ENCODE measurements at places on chromosomes 11 and 22.

- DNase-seq: no peak
Measured at GRCh38 chr11:86192519-86193257, 51.9 kb upstream of the EED start.

GRCh38 chr11:72236083-72236697 lies 7.8 kb downstream of the PHOX2A start:
- no peak for DNase-seq

DNA sequence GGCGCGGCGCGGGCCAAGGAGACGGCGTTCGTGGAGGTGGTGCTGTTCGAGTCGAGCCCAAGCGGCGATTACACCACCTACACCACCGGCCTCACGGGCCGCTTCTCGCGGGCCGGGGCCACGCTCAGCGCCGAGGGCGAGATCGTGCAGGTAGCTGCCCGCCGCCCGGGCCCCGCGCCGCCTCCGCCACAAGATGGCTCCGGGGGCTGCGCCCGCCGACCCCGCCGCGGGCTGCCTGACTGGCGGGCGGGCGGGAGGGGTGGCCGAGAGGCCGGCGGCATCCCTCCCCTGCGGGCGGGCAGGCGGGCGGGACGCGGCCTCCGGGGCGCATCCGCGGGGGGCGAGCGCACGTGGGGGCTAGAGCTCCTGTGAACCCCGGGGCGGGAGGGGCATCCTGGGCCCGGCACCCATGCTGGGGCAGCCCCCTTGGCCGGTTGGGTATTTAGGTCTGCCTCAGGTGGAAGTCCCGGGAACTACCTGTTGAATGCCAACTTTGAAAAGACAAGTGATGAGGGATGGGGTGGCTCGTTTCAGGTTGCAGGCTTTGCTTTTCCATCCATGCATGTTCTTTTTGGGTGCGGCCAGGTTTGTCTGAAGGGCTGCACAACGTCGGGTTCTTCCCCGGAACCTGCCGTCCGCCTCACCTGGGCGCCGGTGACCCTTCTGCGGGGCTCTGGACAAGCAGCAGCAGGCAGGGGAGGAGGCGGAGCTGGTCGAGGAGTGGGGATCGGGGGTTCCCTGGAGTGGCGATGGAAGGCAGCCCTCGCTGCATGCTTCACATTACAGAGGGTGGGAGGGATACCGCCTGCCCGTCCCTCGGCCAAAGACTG lies 760 bp downstream of the ZNRF3 start:
- DNase-seq: peak; percentile 26

- no peak for DNase-seq
Measured at GRCh38 chr22:47551431-47551775, 789.0 kb downstream of the TBC1D22A start.

DNA sequence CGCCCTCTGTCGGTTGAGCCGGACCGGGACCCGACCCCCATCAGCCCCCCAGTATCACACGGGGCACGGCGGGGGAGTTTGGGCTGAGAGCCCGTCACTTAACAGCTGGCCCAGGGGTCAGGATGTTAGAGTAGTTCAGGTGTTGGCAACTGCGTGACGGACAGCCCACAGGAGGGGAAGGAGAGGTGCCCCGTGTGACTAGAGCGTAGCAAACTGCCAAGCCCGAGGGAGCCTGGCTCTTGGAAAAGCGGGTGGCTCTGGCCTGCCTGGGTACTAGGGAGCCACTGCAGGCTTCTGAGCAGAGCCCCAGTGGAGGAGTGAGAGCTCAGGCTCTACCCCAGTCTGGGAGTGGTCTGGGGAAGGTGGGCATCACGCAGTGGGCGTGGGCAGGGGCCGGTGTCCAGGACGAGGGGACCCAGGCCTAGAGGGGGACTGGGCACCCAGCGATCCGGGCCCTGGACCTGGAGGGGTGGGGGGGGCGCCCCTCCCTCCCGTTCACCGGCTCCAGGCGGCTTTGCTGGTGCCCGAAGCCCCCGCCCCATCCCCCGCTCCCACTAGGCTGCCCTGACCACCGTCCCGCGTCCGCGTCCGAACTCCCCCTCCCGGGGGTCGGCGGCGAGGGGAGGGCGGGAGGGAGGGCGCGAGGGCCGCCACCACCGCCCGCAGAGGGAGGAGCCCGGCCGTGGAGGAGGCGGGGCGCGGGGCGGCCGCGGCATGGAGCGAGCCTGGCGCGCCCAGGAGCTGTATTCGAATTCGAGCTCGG lies 24.4 kb downstream of the SHANK3 start:
- DNase-seq: no peak

GRCh38 chr22:24054356-24054755 lies 43.3 kb downstream of the CABIN1 start:
- DNase-seq: no peak

GRCh38 chr11:6554828-6555706 lies 48.3 kb downstream of the RRP8 start:
- no peak for DNase-seq

DNA sequence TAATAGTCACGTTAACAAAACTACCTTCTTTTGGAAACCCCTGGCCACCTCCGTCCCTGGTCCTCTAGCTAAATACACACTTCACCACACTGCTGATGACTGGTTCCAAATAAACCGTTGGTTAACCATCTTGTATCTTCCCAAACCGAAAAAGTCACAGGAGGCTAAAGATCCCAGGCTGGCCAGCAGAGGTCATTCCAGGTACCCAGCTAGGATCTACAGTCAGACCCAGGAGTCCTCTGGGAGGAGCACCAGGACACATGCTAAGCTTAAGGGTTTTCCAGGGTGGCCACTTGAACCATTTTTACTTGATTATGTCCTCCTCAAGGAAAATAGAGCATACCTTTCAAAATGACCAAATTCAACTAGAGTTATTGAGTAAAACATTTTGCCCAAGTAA lies 103.2 kb downstream of the ETS1 start:
- no peak for DNase-seq

GRCh38 chr11:113980785-113981184 lies 5.9 kb downstream of the HTR3A start:
- DNase-seq: no peak

- DNase-seq: no peak
Measured at GRCh38 chr11:83972536-83972935, 686.4 kb upstream of the CCDC90B start.

DNA sequence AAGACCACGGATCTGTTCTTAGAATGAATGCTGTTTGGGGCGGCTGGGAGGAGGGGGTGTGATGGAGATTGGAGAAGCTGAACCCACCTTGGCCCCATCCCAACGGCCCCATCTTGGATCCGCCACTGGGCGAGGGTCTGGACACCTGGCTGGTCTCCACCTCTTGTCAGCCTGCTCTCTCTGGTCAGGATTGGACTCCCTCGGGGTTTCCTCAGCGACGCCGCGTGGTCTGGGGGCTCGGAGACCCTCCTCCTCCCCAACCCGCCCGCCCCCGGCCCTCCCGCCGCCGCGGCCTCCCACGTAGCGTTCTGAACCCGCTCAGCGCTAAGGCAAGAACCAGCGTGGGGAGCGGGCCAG lies 4.3 kb upstream of the FLI1 start:
- DNase-seq: no peak

- DNase-seq: no peak
Measured at GRCh38 chr22:48235744-48236143, 1473.3 kb downstream of the TBC1D22A start.

GRCh38 chr22:30249049-30250038 lies 2.8 kb upstream of the LIF start:
- DNase-seq: no peak

- no peak for DNase-seq
Measured at GRCh38 chr11:70460964-70461363, 62.6 kb downstream of the CTTN start.

DNA sequence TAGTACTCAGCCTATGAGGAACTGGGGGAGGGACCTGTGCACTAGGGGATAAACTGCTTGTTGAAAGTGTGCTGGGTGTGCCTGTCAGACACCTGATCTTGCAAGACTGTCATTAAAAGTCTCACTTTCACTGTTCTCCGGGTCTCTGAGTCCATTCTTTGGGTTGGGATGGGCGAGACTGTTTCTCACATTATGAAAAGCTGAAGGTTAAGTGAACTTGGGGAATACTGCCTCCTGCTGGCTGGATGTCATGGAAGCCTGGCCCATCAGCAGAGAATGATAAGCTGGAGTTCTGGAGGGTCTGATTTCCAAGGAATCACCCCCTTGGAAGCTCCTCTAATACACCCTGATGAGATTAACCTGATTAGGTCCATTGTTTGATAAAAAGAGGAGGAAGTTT lies 9.0 kb upstream of the VPREB1 start:
- peak; percentile 72 for DNase-seq

DNA sequence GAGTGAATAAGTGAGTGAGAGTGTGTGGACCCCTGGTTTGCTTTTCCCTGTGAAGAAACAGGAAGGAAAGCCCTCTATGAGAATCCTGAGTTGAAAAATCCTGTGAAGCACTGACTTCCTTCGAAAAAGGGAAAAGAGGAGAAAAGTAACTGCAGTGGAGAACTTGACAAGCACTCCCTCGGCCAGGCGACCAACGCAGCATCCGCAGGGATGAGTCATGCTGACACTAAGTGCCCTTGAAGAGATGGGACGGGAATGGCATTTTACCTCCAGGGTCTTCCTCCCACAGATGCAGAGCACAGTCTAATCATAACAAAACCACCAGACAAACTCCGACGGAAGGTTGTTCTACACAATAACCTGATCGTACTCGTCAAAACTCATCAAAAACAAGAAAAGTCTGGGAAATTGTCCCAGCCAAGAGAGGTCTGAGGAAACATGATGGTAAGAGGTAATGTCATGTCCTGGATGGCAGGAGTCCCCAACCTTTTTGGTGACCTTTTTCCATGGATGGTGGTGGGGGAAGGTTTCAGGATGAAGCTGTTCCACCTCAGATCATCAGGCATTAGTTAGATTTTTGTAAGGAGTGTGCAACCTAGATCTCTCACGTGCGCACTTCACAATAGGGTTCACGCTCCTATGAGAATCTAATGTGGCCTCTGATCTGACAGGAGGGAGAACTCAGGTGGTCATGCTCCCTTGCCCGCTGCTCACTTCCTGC lies 132.2 kb upstream of the B3GAT1 start:
- no peak for DNase-seq

DNA sequence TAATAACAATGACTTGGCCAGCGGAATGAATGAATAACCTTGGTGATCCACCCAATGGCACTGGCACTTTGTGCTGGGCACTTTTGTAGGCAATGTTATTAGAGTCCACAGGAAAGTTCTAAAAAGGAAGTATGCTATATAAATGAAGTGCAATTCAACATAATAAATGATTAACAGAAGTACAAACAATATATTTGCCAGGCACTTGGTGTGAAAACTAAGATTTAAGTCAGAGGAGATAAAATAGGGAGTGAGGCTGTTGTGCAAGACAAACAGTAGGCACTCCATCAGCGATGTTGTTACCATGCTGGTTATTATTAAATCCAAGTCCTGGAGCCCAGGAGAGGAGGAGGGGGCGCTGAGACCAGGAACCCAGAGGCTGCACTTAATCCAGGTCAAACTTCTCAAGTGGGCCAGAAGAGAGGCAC lies 173.8 kb downstream of the LARGE1 start:
- DNase-seq: no peak

- no peak for DNase-seq
Measured at GRCh38 chr11:119858288-119858687, 129.3 kb upstream of the NECTIN1 start.

DNA sequence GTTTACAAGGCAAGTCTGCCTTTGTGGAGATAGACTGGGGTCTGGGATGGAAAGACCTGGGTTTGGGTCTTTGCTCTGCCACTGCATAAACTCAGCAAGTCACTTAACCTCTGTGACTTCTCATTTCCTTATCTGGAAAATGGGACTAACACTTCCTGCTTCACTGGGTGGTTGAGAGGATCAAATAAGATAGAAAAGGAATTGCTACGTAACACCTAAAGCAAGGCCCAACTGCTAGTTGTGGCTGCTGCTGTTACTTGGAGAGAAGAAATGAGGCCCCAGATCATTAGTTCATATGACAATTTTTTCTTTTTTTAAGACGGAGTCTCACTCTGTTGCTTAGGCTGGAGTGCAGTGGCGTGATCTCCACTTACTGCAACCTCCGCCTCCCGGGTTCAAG lies 5.9 kb downstream of the PTPRJ start:
- no peak for DNase-seq

DNA sequence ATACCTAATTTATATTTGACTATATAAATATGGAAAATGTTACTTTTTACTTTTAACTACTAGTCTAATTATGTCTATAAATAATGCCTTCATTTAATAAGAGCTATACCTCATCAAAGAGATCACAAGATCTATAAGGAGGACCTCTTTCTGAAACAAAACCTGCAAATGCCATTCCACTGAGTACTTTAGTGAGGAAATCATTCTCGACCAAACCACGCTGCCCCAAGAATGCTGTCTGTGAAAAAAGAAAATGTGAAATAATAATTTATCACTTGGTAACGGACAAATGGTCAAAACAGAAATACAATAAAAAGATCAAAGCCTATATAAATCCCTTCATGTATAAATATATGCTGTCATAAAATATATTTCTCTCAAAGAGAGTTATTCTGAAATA lies 301.7 kb downstream of the SBF2 start:
- no peak for DNase-seq

GRCh38 chr11:117186431-117186761 lies 7.9 kb downstream of the SIDT2 start:
- no peak for DNase-seq

- DNase-seq: peak; percentile 32
Measured at GRCh38 chr11:45092901-45093760, 53.3 kb upstream of the PRDM11 start.

DNA sequence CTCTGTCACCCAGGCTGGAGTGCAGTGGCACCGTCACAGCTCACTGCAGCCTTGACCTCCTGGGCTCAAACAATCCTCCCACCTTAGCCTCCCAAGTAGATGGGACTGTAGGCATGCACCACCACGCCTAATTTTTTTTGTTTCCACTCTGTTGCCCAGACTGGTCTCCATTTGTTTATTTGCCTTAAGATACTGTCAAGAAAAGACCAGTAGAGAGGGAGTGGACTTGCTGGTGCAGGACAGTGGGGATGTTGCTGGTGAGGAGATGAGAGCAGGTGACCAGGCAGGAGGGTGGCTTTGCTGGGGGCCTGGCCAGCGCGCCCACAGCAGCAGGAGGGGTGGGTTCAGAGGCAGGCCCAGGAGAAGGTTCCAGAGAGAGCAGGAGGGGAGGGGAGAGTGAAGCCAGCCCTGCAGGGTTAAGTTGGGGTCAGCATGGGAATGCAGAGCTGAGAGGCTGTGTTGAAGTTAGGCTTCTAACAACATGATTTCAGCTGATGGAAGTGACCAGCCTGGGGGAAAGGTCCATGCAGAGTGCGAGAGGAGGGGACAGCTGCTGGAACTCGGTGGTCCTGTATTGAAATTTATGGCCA lies 35.8 kb downstream of the NADSYN1 start:
- DNase-seq: no peak

DNA sequence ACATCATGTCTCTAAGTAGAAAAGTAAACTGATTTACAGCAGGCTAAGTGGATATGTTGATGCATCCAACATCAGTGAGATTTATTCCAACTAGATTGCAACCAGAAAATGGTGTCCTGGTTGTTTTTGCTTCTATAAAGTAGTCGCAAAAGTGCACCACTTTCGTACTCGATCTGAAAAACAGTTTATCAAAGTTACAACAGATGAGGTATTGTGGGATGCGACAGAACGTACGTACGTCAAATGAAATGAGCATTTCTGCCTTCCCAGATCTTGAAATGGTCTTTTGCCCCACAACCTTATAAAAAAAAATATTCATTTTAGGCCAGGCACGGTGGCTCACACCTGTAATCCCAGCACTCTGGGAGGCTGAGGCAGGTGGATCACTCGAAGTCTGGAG lies 13.7 kb downstream of the GRAP2 start:
- no peak for DNase-seq

- DNase-seq: no peak
Measured at GRCh38 chr11:8766988-8767374, 84.4 kb downstream of the RPL27A start.

- no peak for DNase-seq
Measured at GRCh38 chr11:60761436-60762190, 4.9 kb downstream of the MS4A15 start.

- DNase-seq: peak; percentile 49
Measured at GRCh38 chr11:7657306-7658025, 15.8 kb downstream of the CYB5R2 start.
